Umbilical cord (tissue), 2 donors: ENCODE measurements at places on chromosomes 16 and 17. TPM values are rescaled to one million over a fixed set of nuclear protein-coding genes. Genes with fewer than 3 reads are reported as not detected.

The LPCAT2 gene
- total RNA-seq: 47.7 TPM

The KRT32 gene
- total RNA-seq: 1.2 TPM

The C1QTNF8 gene
- total RNA-seq: not detected

The TMEM235 gene
- 0.96 TPM for total RNA-seq

The USH1G gene
- 2.9 TPM for total RNA-seq

The TP53TG3F gene
- total RNA-seq: 0.48 TPM

The ZNF629 gene
- 5.1 TPM for total RNA-seq

The RPRML gene
- not detected for total RNA-seq

The CCDC92B gene
- total RNA-seq: 0.48 TPM

The FSCN2 gene
- total RNA-seq: 2.2 TPM

The AANAT gene
- not detected for total RNA-seq

The MYH8 gene
- total RNA-seq: not detected

The TEKT5 gene
- total RNA-seq: not detected

The ABCA6 gene
- 17.1 TPM for total RNA-seq

The COL1A1 gene
- 6,804 TPM for total RNA-seq

The EFCAB5 gene
- total RNA-seq: 4.3 TPM

The SYT17 gene
- 9.4 TPM for total RNA-seq

The SPATA32 gene
- total RNA-seq: not detected

The CCR7 gene
- not detected for total RNA-seq

The CDRT15L2 gene
- 5.5 TPM for total RNA-seq

The TBC1D3C gene
- 8.7 TPM for total RNA-seq

The ABCC3 gene
- 16.9 TPM for total RNA-seq

- peak; percentile 48 for DNase-seq
These were observed 38.4 kb downstream of the ABAT start for GRCh38 chr16:8712589-8713361.

- DNase-seq: no peak
These were observed 34.8 kb downstream of the TMEM235 start for GRCh38 chr17:78266231-78266631.

GRCh38 chr17:68320311-68320865 is 29.1 kb downstream of the ARSG start:
- no peak for DNase-seq

GRCh38 chr17:62300697-62301096 is 79.7 kb upstream of the EFCAB3 start:
- no peak for DNase-seq

GRCh38 chr16:22813948-22814710 is at the start of gene HS3ST2:
Gene HS3ST2, plus strand, starts transcription at chr16:22814162. Its CDS starts 449 bp downstream, at chr16:22814611.
- DNase-seq: no peak

DNA sequence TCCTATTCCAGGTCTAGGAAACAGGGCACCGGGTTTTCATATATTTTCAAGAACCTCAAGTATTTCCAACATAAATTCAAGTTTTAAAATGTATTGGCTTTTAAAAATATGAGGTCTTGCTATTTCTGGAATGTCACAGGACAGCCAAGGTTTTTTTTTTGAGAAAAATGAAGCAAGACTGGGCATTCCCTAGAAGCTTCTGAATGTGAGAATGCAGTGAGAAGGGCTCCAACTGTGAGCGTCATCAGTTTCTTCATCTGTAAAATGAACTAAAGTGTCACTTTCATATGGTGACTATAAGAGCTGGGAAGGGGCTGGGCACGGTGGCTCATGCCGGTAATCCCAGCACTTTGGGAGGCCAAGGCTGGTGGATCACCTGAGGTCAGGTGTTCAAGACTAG is 455.8 kb upstream of the MAF start:
- peak; percentile 60 for DNase-seq

DNA sequence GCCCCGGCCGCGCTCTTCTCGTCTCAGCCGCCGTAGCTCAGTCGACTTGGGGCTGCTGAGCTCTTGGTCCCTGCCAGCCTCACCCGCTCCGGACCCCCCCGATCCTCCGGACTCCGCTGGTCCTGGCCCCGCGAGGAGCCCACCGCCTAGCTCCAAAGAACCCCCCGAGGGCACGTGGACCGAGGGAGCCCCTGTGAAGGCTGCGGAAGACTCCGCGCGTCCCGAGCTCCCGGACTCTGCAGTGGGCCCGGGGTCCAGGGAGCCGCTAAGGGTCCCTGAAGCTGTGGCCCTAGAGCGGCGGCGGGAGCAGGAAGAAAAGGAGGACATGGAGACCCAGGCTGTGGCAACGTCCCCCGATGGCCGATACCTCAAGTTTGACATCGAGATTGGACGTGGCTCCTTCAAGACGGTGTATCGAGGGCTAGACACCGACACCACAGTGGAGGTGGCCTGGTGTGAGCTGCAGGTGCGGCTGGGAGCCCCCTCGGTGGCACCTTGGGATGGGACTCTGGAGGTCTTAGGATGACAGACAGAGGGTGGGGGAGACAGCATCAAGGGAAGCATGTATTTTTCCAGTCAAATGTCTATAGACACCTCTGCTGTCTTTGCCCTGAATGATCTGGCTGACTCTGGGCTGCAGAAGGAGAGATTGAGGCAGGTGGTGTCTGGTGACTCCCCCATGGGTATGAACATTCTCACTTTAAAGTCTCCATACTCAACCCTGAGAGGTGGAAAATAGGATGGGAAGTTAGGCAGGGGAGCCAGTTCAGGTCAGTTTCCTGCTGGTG is 635 bp downstream of the WNK4 start:
- no peak for DNase-seq

DNA sequence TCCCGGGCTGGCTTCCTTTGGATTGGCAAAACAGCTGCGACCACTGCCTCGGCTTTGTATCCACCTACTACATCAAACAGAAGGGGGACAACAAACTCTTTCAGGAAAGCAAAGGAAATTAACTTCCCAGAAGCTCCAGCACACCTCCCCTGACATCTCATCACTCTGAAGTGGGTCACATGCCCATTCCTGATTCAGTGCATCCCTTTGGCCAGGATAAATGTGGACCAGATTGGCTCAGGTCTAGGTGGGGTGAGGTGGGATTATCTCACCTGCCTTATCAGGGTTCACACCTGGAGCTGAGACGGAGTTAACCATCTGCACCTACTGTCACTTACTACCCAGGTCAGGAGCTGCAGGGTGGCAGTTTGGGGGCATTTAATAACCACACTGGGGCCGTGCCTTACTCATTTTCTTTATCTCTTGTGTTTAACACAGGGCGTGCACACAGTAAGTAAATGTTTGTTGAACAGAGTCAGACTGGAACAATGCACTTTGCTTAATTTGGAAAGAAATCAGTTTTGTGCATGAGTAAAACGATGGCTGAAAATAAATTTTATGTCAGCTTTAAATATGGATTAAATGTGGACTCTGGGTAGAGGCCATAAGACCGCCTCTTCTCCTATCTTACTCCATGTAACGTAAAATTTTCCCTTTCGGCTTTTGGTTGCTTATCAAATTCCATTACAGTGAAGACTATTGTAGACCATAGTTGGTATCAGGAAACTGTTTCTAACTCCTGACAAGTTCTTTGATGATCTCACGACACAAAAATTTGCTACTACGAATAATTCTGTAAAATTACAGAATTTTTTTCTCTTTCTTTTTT is 36.0 kb downstream of the IQCK start:
- DNase-seq: peak; percentile 85

DNA sequence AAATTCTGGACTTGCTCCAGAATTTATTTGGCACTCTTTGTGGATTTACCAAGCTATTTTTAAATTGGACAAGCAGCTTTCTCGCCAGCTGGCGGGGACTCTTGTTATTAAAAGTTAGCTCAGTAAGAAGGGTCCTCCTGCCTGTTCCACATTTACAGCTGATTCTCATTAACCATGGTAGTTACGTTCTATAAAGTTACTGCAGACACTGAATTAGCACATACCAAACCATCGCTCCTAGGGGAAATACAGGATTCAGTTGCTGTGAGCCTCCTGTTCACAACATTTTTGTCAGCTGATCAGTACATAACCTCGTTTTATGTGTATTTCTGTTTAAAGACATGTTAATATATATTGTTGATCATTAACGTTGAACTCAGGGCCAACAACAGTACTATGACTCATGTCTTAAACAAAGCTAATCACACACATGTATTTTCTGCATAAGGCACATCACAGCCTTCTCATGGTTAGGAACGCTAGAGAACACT is 4.2 kb downstream of the LDAF1 start:
- DNase-seq: no peak

- DNase-seq: no peak
These were observed 131.8 kb downstream of the IRX5 start for GRCh38 chr16:55062442-55062841.

- DNase-seq: no peak
These were observed 59.6 kb downstream of the SMG6 start for GRCh38 chr17:2243953-2244352.

DNA sequence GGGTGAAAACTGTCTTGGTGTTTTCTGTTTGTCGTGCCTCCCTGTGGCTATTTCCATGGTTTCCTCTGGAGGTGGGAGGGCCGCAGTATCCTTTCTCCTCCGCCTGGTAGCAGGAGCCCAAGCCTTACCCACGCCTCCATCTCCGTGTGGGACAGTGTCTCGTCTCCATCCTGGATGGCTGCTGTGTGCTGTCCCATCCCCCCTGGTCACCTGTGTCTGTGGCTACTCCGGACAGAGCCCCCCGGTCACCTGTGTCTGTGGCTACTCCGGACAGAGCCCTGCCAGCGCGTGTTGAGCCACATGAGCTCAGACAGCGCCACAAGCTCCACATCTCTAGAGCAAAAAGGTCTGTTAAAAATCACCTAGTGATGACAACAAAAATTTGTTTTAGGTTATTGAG is 198.2 kb upstream of the CHMP6 start:
- no peak for DNase-seq

- DNase-seq: no peak
These were observed 4.0 kb upstream of the GGNBP2 start for GRCh38 chr17:36540696-36541095.

GRCh38 chr16:10770907-10771306 is 27.3 kb downstream of the NUBP1 start:
- DNase-seq: peak; percentile 83

DNA sequence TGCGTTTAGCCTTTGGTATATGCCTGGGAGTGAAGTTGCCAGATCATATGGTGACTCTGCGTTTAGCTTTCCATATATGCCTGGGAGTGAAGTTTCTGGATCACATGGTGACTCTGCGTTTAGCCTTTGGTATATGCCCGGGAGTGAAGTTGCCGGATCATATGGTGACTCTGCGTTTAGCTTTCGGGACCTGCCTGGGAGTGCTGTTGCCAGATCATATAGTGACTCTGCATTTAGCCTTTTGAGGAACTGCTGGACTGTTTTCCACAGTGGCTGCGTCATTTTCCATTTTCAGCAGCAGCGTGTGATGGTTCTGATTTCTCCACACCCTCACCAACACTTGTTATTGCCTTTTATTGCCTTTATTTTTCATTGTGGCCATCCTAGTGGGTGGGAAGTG is 73.0 kb downstream of the OR1D5 start:
- no peak for DNase-seq

DNA sequence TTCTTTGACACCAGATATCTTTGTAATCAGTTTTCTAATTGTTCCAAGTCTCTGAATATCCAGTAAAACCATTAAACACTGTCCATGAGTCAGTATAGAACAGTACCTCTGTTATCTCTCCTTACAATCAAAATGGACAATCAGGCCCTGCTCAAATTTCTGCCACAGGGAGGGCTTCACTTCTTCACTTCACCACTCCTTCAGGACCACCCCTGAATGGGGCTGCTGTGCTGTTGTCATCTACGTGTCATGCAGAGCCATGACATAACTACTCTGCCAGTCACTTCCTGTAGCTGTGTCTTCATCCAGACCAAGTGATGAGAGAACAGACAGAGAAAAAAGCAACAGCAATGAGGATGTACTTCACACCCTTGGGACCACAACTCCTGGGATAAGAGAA is 116.9 kb downstream of the TANC2 start:
- no peak for DNase-seq

GRCh38 chr16:55253987-55254386 is 70.0 kb upstream of the IRX6 start:
- DNase-seq: no peak

GRCh38 chr16:23245268-23245667 is 56.8 kb upstream of the SCNN1B start:
- DNase-seq: no peak

DNA sequence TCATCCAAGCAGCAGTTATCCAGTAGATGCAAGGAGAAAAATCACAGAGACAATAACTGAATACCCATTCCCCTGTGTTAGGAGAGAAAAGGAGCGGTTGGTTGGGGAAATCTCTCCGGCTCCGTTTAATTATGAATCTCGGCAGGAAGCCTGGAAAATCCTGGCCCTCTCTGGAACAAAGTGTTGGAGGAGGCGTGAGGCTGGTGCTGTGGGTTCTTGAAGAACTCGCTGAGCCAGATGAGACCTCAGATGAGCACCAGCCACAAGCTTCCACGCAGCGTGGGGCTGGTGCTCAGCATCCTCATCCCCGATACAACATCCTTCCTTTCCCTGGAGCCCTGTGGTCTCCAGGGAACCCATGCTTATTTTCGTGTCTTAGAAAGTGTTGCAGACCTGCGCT is 39.7 kb downstream of the CACNG4 start:
- no peak for DNase-seq

DNA sequence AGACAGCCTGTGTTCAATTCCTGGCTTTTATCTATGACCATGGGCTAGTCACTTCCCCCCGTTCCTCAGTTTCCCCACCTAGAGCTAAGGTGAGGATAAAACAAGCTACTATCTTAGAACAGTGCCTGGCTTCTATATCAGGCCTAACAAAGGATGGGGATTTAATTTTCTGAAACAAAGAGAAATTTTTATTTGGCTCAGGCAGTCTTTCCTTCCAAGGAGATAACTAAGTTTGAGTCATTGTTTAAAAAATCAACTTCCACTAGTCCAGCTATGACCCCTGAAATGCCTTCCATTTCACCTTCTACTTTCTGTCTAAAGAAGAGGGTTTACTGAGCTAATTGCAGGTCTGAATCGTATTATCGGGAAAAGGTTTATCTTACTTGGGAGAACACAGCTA is 99.0 kb downstream of the CMIP start:
- no peak for DNase-seq

DNA sequence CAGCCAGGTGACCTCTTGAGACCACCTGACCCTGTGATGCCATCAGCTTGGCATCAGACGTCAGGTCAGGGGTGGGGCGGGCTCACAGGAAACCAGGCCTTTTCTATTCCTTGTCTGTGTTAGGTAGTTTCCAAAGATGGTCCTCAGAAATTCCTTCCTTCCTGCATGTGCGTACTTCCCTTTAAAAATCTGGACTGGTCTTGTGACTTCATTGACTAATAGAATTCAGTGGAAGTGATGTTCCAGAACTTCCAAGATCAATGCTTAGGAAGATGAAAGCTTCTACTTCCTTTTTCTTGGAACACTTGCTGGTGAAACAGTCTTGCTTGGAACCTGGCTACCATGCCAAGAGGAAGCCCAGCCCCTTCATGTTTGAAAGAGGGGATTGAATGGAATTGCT is 10.0 kb upstream of the N4BP1 start:
- DNase-seq: no peak

- DNase-seq: no peak
These were observed 39.0 kb downstream of the CUEDC1 start for GRCh38 chr17:57915985-57916757.

GRCh38 chr17:18167421-18167820 is 16.2 kb upstream of the ALKBH5 start:
- DNase-seq: no peak
